T-helper 22 cell (primary cell): ENCODE measurements at places on chromosomes 6 and 20.

DNA sequence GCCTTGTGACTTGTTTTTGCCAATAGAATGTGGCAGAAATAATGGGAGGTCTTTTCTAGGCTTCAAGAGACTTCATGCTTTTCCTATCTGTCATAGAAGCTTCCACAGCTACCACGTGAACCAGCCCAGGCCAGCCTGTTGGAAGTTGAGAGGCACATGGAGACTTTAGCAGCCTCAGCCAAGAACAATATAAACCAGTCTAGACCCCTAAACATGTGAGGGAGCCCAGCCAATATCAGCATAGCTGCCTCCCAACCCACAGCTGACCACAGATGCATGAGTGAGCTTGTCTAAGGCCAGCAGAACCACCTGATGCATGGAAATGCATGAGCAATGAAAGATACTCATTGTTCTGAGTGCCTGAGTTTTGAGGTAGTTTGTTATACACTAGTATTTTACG is 540.7 kb upstream of the BTBD3 start:
- no peak for DNase-seq

DNA sequence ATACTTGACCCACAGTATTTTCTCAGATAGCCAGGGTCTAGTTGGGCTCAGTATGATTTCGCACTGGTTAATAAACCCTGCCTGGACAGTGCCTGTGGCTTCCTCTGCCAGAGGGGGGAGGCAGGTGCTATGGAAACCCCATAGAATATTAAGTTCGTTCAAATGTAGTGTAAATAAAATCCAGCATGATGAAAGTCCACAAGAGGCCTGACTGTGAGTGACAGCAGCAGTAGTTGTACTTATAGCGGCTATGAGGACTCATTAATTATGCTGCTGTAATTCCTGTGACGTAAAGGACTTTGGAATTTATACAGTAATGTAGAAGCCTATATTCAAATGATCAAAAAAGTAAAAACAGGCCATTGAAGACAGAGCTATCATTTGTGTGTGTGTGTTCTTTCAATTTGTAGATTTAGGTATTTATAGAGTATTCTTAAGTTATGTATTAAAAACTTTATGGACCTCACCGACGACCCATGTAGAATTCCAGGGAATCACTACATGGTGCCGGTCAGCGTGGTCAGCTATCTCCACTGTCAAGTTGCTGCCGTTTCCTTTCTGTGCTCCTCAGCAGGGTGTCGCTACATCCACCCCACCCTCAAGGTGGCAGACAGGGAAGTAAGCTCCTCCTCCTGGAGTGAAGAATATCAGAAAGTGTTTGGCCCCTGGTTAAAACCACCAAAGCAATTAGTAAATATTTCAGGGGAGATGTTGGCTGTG is 10.0 kb downstream of the PYGB start:
- no peak for DNase-seq

GRCh38 chr6:45377043-45377553 is 636 bp downstream of the SUPT3H start:
- DNase-seq, result no peak

DNA sequence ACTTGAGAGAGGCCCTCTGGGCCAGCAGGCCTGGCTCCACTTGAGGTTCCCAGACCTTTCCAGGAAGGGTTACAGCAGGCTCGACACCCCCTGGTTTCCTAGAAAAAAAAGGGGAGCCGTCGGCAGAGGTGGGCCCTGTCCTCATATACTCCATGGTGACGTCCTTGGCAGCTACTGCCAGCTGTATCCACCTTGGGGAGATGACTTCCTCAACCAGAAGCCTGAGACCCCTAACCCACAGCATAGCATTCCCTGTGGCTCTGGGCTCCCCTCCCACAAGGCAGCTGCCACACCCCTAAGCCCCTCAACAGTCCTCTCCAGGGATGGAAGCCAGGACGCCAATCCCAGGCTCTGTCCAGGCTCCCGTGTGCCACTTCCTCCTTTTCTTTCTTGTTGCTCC is 294.8 kb downstream of the CDC5L start:
- DNase-seq, result no peak

GRCh38 chr6:111015389-111016124 is 33.7 kb downstream of the RPF2 start:
- DNase-seq, result no peak

DNA sequence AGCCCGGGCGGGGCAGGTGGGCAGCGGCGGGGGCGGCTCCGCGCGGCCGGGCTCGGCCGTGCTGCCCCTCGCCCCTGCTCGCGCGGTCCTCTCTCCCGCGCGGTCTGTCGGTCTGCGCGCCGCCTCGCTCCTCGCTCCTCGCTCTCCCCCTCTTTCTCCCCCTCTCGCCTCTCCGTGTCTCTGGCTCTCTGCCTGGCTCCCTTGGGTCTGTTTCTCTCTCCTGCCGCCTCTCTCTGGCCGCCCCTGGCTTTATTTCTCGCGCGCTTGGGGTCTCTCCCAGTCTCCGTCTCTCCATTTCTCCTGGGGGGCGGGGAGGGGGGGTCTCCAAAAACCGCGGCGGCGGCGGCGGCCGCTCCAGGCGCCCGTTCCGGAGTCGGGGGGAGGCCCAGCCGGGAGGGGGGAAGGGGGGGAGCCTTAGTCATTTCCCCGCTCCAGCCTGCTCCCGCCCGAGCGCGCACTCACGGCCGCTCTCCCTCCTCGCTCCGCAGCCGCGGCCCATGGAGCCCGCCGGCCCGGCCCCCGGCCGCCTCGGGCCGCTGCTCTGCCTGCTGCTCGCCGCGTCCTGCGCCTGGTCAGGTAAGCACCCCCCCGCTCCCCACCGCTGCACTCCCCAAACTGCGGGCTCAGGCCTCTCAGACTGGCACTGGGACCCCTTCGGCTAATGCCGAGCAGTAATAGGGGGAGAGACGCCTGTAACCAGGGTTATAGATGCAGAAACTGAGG is at the start of gene SIRPA:
Gene SIRPA (plus strand): TSS at position 457 of the 723 bp plus-strand sequence. CDS start 41 bp downstream, at position 498.
- DNase-seq, result no peak
